ENCODE measurements at places on chromosomes 5 and 9. TPM values are rescaled to one million over a fixed set of nuclear protein-coding genes. Genes with fewer than 3 reads are reported as not detected.

DNA sequence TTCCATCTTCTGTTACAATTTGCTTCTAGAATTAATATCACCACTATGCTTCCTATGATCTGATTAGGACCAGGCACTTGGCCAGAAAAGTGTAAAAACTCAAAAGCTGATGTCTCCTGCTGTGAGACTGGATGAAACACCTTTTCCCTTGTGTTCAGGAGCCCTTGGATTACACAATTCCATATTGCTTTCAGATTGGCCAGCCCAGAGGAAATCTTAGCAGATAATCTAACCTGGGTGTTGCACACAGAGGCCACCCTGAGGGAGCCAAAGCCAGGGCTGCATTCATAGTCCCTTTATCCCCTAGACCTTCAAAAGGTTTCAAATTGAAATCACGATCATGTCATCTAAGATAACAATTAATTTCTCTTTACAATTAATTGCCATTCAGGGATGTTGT is 94.1 kb upstream of the SELENOP start:
- no peak for DNase-seq

GRCh38 chr9:126461029-126461428 is 134.4 kb downstream of the MVB12B start:
- no peak for DNase-seq

The F2RL2 gene
- total RNA-seq: 3.5 TPM

DNA sequence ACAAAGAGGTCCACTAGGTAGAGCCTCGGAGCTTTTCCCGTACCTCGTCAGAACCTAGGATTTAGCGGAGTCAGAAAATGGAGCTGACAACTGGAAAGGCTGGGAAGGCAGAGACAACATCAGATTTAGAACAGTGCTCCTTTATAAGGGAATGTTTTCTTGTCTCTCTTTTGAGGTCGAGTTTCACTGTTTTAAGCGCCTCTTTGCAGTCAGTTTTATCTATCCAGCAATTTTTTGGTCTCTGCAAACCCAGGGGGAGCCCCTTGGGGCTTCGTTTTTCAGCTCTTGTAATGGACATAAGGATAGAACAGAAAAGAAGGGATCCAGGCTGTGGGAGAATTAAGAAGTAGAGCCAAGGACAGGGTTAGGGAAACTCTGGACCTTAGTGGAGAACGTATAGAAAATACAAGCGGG is 80.5 kb downstream of the FNBP1 start:
- DNase-seq: no peak

The IL31RA gene
- total RNA-seq: 2.0 TPM

DNA sequence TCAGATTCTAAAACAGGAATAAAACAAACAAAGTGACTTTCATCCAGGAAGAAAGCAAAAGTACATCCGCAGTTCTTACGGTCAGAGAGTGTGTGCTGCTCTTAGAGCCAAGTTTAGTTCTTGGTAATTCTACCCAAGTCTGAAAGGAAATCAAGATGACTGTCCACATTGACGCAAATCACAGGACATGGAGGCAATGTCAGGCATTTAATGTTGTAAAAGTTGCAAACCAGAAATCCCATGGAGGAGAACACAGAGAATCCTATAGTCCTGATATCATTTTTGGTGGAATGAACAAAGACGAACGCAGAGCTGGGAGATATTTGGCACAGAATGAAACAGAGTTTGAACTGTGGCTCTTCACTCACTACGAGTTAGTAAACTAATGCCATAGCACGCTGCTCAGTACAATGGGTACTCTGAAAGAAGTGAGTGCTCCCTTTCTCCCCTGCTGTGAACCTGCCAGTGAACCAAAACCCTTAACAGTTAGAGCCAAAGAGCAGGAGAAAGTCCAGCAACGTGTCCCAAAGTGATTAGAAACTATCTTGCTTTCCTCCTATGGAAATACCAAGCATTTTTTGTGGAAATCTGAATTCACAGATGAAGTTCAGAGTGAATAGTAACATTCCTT is 74.3 kb downstream of the MUSK start:
- DNase-seq: no peak

- no peak for DNase-seq
Measured at GRCh38 chr9:130220352-130220751, 45.2 kb upstream of the HMCN2 start.

- no peak for DNase-seq
Measured at GRCh38 chr5:137296213-137296781, 202.8 kb downstream of the SPOCK1 start.

DNA sequence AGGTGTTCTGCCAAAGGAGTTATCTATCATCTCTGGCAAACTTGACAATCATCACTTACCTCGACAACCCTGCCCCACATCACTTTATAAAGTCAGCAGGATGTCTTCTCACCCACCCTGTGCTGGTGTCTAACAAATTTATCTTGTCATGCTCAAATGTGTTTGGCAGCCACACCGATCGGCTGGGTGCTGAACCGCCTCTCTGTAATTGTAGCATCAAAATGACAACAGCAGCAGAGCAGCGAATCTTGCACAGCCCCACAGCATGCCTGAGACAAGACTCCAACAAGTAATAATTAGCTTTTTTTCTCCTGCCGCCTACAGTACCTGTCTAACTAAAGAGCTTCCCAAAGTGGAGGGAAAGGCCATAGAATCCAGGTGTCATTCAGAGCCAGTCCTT is 176.2 kb downstream of the NR3C1 start:
- DNase-seq: no peak

DNA sequence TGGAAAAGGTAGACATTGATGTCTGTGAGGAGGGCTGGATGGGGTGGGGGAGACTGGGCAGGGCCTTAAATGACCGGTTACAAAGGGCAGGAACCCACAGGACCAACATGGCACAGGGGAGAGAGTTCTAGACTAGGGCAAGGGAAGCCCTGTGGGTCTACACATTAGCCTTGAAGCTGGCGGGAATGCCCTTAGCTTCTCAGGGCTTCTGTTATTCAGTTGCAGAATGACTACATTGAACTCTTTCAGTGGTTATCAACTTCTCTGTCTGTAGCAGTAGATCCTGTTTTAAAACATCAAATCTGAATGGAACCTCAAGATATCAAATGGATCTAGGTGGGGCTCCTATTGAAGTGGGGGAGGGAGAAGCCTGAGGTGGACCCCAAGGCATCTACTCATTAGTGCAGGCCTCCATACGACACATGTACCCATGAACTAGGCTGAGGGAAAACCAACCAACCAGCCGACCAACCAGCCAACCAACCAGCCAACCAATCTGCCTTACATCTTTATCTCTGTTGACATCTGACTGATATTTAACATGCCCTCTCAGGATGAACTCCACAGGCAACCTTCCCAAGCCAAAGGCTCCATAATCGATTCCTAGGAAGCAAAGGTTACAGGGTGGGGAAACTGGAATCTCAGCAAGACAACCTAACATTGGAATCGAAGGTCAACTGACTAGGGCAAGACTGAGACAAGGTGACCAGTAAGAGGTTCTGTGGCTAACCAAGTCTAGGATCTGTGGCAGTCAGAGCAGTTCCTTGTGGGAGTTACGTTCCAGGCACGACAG is 48.3 kb downstream of the DAP start:
- DNase-seq: no peak
